ENCODE measurements at places on chromosomes 2 and 18. TPM values are rescaled to one million over a fixed set of nuclear protein-coding genes. Genes with fewer than 3 reads are reported as not detected.

NFE2L2 gene
- total RNA-seq: 48.0 TPM

SIX2 gene
- total RNA-seq: not detected

CRYBA2 gene
- not detected for total RNA-seq

PAX8 gene
- 0.18 TPM for total RNA-seq

Data from myometrial cell (primary cell).